Esophagus mucosa (tissue), 1 donor: ENCODE measurements at places on chromosomes 5 and 9.

DNA sequence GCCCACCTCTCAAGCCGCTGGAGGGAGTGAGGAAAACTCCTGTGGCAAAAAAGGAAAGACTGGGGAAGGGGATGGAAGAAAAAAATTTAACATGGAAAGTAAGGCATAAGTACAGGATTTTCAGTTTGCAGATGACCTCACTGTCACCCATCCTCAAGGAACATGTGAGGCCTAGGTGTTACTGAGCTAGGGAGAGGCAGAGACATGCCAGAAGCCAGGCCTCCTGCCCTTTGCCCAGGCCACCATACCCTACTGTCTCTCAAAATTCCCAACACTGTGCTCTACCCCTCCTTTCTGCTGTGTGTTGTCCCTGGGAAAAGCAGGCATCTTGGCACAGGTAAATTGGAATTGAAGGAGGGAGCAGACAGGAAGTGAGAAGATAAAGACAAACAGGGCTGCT is 4.4 kb upstream of the MGAT1 start:
- ATAC-seq, result no peak

DNA sequence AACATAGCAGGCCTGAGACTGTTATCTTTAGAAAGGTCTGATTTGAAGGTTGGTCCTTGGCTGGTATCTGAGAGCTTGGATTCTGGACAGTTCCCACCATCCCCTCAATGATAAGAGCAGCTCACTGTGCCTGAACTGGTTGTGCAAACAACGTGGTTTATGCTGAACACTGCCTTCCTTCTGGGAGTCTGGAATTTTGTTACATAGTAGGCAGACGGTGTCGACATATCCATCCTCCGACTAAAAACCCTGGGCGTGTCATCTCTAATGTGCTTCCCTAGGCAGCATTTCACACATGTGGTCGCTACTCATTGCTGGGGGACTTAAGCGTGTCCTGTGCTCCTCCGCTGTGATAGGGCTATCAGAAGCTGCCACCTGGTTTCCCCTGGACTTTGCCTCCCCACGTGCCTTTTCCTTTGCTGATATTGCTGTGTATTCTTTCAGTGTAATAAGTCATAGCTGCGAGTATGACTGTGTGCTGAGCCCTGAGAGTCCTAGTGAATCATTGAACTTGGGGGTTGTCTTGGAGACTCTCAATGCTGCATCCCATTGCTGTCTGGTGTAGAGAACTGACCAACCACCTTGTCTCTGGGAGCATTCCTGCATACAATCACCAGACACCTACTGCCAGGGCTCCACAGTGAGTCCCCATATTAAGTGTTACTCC is 119.1 kb upstream of the TBC1D2 start:
- no peak for ATAC-seq

- ATAC-seq, result no peak
Observed at GRCh38 chr9:77569335-77569734, 78.8 kb downstream of the GNA14 start.

DNA sequence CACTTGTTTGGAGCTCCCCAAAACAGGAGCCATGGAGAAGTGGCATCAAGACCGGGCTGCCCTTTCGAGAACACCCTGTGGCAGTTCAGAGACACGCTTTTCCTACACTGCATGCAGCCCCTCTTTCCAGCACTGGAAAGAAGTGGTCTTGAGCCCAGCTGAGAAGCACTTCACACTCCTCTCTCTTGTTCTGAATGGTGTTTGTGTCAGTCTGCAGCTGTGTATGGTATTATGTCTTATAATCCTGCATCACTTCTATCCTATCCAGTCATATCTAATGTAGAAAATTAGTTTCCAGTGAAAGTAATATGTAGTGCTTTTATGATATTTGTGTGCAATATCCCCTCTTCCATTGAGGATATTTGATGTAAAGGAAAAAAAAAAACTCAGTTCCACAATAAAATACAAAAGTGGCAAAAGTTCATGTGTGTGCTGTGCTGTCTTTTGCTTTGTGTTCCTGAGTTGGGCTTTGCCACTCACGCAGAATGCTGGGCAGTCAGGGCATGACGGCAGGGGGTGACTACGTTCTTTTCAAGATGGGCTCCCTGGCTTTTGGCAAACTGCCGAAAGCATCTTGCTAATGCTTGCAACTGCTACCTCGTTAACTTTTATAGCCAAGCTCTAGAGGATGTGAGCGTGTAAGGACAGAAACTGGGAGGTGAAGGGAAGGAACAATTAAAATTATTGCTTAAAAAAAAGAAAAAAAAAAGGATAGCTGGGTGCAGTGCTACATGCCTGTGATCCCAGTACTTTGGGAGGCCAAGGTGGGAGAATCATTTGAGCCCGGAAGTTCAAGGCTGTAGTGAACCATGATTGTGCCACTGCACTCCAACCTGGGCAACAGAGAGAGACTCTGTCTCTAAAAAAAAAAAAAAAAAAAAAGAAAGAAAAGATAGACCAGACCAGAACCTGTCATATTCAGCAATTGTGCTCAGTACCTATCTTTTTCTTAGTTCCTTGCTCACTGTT is 102.2 kb downstream of the MAP1B start:
- no peak for ATAC-seq

GRCh38 chr5:74105126-74105780 is 479.3 kb downstream of the ARHGEF28 start:
- ATAC-seq, result no peak

GRCh38 chr5:24005384-24005783 is 498.0 kb downstream of the PRDM9 start:
- no peak for ATAC-seq

DNA sequence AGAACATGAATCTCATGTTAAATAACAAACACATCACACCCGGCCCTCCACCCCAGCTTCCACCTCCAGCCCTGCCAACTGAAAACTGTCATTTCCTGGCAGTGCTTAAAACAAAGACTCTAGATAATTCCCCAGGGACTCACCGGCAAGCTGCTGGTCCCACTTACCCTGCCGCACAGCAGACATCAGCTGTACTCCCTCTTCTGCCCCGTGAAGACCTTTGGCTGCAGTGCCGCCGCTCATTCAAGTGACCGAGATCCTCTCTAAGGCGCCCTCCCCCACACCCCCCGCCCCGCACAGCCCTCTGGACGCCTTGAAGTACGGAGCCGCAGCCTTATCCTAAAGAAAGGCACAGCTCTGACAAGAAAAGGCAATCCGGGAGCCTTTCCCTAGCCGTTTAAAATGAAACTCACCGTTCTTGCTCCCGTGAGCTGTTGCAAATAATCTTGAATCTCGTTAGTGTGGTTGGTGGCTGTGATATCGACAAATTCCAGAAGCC is 434 bp downstream of the GLRX start:
- ATAC-seq, result peak; percentile 52

- ATAC-seq, result no peak
Observed at GRCh38 chr9:70504834-70505233, 90.4 kb upstream of the KLF9 start.

- no peak for ATAC-seq
Observed at GRCh38 chr9:135326633-135327152, 152.9 kb upstream of the PPP1R26 start.

GRCh38 chr5:178642351-178642909 is 15.6 kb upstream of the CLK4 start:
- ATAC-seq, result peak; percentile 66
